Activated T-cell treated with anti-CD3 and anti-CD28 coated beads for 24 hours (primary cell): ENCODE measurements at places on chromosomes 3 and 15.

DNA sequence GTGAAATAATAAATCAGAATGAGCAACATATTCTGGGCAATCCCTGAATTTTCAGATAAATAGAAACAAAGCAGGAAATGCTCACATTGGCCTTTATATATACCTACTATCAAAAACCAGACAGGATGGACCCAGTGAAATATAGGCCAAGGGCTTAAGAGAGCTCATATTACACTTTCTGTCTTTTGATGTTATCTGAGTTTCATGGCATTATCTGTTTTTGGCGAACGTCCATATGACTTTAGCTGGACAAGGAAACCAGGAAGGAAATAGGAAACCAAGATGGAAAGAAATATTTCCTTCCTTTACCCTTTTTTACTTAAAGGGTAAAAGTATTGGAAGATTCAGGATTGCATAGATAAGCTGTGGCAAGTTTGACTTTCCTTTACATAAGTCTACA, 274.8 kb downstream of the THSD4 start:
- DNase-seq = no peak

DNA sequence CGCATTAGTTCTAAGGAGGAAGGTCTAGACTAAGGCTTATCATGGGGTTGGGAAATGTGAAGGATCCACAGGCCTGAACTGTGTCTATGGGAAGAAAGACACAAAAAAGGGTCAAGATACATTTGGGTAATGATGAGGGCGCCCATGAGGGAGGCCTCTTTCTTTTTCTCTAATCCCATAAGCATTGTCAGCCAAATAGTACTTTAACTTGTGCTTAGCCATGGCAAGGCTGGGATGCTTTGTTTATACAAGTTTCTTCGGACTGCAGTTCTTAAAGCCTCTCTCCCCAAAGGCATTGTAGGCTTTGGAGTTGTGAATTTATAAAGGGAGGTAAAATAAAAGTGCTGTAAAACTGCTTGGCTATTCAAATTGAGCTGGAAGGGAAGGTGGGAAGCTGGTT, 23.4 kb downstream of the ARMC8 start:
- DNase-seq = no peak

GRCh38 chr15:67508407-67508806, 12.5 kb upstream of the C15orf61 start:
- no peak for DNase-seq

DNA sequence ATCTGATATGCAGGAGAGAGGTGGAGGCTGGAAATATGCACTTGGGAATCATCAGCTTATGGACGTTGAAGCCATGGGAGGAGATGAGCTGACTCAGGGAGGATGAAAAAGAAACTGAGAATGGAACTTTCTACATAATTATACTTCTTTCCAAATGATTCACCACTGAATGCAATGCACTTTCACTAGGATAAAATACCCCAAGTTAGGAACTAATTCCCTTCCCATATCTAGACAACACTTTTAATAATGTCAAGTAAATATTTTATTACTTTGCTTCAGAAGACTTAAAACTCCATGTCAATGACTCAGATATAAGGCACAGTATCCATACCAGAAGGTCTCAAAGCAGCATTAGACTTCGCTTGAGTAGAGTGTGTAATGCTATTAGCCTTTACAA, 24.2 kb downstream of the NPTN start:
- DNase-seq = no peak

- DNase-seq = no peak
Measured at GRCh38 chr3:12044860-12045259, 40.7 kb downstream of the SYN2 start.

DNA sequence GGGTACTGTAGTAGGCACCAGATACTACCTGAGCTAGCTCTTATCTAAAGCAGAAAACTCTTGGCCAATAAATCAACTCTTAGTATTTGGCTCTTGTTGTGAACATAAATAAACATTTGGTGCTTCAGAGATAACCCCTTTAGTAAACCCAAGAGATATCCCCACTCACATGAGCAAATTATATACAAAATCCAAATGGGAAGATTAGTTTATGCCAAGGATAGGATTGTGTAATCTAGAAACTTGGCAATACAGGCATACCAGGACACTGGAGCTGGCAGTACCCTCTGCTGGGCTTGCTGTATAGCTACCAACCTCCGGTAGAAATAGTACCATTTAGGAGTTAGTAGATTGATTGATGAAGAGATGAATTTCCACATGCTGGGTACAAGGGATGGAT, 127.0 kb downstream of the LIPC start:
- DNase-seq = no peak
